Stimulated activated CD4-positive, alpha-beta T cell treated with anti-CD3 and anti-CD28 coated beads, TNF-alpha, amount 100 ng/mL, for 4 hours (primary cell): ENCODE measurements at places on chromosomes 2 and 18.

DNA sequence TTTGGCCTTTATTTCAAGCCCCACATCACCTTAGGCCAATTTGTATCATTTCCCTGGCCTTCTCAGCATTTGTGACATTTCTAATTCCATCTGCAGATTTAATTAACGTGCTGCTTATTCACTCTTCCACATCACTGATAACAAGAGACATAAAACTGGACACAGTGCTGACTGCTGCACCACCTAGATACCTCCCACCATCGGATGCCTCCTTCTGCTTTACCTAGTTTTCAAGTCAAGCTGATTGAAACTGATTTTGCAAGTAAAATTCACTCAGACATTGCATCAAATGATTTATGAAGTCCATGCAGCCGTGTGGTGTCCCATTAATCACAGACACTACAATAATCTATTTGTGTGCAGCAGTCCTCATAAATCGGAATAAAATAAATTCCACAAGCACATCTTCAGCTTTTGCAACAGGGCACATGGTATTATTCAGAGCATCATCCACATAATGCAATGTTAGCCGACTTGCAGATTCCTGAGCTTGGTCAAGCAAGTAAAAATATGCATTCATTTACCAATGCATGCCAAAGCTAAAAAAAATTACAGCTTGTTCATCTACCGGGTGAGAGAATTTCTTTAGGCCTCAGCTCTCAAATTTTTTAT lies 15.9 kb upstream of the CRIM1 start:
- DNase-seq, result no peak

DNA sequence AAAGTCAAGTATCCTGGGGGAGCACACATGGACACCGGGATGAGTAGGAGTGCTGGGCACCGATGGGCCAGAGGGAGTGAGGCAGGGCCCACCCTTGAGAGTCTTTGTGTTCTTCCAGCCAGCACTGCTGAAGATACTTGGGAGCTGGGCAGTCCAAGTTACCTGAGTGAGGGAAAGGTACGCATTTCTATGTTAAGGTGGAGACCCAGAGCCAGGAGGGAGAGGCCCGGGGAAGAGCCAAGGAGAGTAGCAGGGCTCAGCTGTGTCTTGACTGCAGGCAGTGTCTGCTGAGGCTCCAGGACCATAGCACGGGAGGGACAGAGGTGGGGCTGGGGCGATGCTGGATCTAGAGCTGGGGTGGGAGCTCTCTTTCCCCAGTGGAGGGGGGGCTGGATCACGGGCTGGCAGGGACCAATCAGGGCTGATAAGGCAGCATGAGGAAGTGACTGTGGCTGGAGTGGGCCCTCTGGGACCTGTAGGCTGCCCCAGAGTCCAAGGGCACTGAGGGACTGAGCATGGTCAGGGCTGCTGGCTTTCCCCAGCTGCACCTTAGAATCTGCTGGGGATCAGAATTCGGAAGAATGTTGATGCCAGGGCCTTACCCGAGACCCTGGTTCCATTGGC lies 289.2 kb downstream of the PHLPP1 start:
- DNase-seq, result no peak

GRCh38 chr2:15737314-15738224 lies 145.9 kb downstream of the DDX1 start:
- no peak for DNase-seq

DNA sequence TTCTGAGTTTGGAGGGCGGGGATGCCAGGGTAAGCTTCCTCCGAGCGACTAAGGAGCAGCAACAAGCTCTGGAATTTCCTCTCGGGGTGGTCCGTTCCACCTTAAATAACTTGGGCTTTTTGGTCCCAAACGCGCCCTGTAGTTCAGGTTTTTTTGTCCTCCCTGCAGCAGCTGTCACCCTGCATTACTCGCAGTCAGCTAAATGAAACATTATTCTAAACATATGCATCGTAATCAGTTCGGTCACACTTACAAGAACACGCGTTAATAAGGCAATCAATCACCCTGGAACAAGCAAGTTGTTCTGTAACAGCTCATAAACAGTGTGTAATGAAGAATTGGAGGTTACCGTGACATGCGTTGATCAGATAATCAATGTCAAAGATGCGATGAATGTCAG lies 8.3 kb downstream of the EVX2 start:
- DNase-seq, result no peak

DNA sequence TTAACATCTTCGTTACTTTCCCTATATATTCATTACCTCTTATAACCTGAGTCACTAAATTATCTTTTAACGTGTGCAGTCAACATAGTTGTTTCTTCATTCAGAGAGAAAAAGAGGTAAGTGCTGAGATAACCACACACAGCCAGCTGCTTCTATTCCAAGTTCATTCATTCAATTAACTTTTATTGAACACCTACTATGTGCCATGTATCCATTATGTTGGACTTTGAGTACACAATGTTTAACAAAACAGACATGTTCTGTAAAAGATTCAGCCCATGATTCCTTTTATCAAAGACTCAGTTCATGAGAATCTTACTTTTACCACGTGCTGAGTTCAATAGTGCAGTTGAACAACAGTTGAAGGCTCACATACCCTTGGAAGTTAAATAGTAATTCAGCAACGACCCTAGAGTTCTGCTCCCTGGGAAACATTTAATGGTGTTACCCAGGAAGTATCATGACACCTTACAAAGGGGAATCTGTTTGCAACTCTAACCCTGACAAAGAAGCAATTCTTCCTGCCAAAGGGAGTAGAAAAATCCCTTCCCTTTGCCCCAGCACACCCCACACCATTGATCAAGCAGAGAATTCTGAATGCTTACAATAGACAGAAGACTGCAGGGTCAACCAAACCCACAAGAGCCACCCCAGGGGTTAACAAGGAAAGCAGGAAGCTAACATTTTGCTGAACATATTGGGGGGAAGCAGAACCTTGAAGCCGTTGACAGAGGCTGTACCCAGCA lies 595.8 kb downstream of the STK39 start:
- no peak for DNase-seq

- DNase-seq, result no peak
Measured at GRCh38 chr2:217849154-217849975, 153.4 kb downstream of the TNS1 start.
